Activated CD8-positive, alpha-beta memory T cell treated with anti-CD3 and anti-CD28 coated beads for 1 hour (primary cell): ENCODE measurements at places on chromosomes 4 and X.

DNA sequence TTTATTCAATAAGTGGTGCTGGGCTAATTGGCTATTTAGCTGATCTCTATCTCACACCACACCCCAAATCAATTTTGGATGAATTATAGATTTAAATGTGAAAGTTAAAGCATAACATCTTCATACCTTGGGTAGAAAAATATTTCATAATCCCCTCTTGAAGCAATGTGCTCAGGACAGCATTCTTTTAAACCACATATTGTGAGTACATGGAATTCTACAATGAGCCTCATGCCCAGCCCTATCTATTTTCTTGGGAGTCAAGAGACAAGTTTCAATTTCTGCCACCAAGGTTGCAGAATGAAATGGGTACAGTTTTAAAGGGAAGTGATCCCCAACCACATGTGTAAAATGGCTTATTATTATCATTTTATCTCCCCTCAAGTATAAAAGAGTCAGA, 30.6 kb upstream of the GPRIN3 start:
- DNase-seq, result no peak

- DNase-seq, result no peak
Observed at GRCh38 chrX:24025741-24026403, 1.1 kb downstream of the KLHL15 start.

DNA sequence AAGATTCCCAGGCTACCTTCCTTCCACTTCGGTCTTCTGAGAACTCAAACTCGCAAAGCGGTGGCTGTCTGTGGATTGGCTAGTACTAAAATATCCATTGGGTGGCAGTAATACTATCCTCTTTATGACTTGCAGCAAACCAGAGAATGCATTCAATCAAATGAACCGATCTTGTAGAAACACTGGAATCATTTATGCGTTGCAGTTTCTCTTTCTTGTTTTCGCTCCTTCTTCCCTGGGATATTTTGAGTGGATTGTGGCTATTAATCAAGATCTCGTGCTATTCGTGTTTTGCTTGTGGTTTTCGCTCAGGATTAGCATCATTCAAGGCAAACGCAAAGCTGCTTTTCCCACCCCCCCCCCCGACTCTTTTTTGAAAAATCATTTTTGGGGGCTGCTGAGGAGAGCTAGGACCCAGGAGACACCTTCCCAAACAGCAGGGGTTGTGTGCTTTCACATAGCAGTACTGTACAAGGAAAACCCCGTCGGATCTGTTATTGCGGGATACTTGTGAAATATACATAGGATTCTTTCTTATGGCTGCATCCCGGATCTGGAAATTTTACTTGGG, at the start of gene IL1RAPL1:
IL1RAPL1 (plus strand) TSS at position 466 of the 571 bp plus-strand sequence.
- DNase-seq, result no peak

- no peak for DNase-seq
Observed at GRCh38 chrX:71923516-71923915, 12.9 kb downstream of the NHSL2 start.

DNA sequence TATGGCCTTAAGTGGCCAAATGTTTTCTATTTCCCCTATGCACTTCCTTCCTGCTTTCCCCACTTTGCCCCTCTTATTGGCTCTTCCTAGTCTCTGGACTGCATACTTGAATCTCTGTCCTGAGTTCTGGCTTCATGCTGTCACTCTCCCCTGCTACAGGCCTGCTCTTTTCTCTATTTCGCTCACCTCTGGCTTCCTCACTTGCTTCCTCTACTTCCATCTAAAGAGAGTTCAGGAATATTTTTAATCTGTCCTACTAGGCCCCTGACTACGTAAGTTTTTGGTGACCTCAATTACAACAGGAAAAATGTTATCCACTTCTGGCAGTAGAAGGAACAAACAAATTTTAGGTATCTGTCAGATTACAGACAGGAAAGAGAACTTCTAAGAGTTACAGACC, 65.7 kb upstream of the WDR17 start:
- no peak for DNase-seq

DNA sequence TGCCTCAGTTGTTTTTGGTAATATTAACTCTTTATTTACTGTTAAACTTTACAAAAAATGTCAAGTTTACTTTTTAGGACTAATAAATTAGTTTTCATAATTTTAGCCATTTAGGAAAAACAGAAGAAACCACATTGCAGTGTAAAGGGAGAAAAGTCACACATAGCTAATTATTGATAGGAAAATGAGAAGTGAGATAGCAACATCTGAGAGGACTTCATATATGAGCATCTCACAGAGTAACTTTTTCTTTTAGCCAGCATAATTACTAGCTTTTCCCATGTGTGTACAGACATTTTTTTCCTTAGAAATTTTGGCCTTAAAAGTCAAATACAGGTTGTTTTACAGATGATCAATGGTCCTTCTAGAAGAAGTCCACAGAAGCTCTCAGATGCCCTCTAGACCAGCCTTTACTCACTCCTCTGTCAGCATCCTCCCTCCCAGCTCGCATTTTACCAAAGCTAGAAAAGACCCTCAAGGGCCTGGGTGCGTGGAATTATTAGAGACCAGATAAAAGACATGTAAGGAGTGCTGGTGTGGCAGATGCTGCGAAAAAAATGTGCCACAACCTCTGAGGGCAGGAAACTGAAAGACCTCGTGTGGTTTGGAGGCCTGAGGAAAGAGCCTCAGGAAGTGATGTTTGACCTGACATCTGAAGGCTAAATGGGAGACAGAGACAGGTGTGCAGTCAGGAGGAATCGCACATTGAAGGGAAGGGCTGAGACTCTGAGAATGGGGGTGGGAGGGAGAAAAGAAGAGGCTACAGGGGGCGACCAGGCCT, 156.9 kb downstream of the CBR4 start:
- DNase-seq, result no peak

DNA sequence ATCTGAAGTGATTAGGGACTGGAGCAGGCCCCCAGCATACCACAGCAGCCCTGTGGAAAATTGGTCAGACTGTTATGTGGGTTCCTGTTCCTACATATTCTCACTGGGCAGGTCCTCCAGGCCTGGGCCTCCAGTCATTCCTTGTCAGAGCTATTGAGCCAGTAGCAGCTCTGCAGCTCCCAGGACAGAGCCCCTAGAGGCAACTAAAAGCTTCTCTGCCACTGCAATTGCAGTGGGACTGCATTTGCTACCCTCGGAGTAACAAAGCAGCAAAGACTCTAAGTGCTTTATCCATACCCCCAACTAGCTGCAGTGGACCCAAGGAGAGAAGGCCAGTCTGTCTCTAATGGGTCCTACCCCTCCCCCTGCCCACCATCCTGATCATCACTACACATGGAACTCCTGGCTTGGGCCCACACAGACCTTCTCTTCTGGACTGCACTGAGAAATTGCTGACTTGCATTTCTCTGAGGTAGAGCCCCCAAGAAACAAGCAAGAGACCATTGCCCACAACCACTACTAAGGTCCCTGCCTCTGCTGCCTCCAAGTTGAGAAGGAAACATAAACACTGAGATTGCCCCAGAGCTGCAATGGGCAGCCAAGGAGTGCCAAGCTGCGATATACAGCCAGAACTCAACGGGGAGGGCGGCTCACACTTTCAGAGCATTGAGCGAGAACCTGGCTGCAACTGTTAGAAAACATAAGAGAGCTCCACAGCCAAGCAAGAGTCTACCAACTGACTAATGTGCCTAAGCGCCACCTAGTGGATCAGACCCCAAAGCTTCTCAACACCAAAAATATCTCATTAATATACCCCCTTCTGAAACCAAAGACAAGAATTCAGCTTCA, 738.7 kb upstream of the NDST4 start:
- DNase-seq, result no peak

DNA sequence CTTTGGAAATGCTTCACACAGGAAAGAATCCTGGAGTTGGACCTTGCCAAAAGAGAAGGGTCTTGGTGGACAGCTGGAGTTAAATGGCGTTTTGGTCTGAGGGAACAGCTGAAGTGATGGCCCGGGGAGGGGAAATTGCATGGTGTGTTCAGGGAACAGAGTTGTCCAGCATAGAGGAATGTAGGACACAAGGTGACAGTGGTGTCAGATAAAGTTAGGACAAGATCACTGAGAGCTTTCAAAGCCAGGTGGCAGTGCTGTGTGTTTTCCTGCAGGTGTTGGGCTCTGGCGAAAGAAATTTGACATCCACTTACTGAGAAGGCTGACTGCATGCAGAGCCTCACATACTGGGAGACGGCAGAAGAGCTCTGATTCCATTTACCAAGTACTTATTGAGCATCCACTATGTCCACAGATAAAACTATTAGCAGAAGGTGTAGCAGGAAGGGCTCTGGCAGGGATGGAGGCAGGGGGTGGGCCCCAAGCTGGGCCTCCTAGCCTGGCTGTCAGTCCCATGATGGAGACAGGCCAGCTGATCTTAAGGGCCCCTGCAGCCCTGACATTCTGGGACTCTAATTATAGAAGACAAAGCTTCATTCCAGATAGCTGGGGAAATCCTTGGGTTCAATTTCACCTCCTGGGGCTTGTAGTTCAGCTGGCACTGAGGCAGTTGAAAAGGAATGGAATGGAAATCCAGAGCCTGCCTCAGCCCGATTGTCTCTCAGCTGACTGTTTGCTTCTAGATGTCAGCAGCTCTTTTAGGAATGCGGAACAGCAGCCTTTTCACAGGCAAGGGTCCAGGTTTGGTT, 150.2 kb upstream of the MAMLD1 start:
- DNase-seq, result no peak

DNA sequence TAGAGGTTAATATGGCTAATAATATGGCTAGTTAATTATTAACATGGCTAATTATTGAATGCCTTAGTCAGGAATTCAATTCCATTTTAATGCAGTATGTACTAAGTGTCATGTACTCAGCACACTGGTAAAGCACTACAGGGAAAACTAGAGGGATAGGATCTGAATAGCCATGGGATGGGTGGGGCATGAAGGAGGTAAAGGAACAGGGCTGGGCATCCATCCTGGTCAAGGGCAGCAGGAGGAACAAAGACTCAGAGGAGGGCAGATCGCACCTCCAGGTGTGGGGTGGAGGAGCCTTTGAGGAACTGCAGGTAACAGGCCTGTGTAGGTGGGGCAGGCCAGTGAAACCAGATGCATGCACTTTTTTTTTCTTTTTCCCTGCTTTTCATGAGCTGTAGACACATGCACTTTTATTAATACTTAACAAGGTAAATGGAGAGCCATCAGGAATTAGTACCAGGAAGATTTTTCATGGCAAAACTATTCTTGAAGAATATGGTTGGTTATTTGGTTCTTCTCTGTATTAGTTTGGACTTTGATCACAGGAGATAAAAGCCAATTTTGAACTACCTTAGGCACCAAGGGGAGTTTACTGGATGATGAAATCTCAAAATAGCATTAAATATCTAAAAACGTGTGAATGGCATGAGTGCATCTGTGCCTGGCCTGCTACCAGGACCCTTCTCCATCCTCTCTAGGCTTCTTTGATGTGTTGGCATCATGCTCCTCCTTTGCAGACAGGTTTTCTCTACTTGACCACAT, 88.3 kb downstream of the CC2D2A start:
- DNase-seq, result no peak

GRCh38 chr4:136136601-136137000, 1395.7 kb downstream of the PCDH18 start:
- DNase-seq, result no peak

DNA sequence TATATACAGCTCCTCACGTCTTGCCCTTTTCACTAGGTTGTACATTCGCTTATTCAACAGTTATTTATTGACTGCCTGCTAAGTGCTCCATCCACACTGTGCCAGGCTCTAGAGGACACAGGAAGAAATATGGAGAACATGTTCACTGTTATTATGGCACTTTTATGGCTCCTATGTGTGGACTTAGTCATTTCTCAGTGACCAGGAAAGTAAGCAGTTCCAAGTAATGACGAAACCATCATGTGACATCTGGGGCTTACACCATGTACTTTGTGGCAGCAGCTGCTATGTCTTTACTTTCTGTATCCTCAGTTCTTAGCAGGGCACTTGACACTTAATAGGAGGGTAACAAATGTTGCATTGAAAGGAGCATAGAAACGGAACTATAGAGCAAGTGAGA, 278.0 kb downstream of the ANK2 start:
- no peak for DNase-seq
